Activated CD4-positive, alpha-beta T cell treated with anti-CD3 and anti-CD28 coated beads, Interleukin-2, amount 50 U/mL, for 16 hours (primary cell): ENCODE measurements at places on chromosomes 11 and 22.
A peak's percentile ranks its signal among the peaks of the same experiment; 100 is the strongest.

DNA sequence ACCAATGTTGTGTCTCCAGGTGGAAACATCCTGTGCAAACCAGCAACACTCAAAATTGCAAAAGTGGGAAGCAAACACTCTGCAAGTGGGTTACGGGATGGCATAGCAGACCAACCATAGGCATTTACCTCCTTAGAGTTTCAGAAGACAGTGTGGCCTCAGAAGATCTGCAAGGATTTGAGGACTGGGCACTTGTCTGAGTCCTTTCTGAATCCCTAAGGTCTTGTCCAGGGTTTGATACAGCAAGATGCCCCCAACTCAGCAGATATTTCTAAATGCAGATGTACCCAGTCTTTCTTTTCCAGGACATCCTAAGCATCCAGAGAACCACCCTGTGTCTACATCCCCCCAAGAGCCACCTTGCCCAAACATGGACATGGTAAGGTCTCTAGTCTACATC lies 51.7 kb upstream of the SHANK2 start:
- no peak for DNase-seq

- no peak for DNase-seq
Observed at GRCh38 chr11:2566223-2567025, 121.6 kb downstream of the KCNQ1 start.

GRCh38 chr11:3970108-3970507 lies 114.6 kb downstream of the STIM1 start:
- DNase-seq = peak; percentile 44

DNA sequence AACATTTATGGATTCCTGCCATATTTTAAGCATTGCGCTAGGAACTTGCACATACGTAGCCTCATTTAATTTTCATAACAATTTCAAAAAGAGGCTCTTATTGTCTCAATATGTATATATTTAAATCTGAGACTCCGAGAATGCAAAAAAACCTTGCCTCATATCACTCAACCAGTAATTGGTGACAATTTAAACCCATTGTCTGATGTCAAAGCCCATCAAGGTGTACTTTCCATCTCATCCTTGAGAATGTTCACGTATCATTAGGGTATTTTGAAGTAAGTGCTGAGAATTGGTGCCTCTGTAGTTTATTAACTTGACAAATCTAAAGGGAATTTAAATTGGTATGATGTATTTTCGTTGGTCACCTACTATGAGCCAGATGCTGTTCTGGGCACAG lies 136.5 kb downstream of the FAM76B start:
- DNase-seq = no peak

DNA sequence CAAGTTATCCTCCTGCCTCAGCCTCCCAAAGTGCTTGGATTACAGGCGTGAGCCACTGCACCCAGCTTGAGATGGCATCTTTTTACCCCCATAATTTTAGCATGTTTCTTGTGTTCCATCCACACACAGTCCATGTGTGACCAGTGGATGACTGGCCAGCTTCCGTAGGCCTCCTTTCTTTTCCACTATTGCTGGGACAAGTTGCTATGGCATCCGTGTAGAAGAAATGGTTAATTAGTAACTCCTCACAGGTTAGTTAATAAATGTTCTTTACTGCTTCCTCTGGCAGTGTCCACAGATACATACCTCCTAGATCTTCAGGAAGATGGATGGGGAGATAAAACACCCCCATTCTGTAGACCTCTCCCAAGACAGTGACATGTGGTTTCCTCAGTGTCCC lies 154.3 kb upstream of the RASSF10 start:
- no peak for DNase-seq

DNA sequence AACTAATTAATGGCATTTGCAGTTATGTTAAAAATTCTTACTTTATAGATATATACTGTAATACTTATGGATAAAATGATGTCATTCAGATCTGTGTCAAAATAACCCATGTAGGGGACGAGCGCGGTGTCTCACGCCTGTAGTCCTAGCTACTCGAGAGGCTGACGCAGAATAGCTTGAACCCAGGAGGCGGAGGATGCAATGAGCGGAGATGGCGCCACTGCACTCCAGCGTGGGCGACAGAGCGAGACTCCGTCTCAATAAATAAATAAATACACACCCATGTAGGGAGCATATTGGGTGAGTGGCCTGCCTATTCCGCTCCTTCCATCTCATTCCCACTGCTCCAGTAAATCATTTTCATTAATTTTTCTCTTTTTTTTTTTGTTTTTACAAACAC lies 7.1 kb downstream of the SNU13 start:
- DNase-seq = no peak

GRCh38 chr22:49850021-49850911 lies 3.4 kb upstream of the ZBED4 start:
- no peak for DNase-seq

- DNase-seq = no peak
Observed at GRCh38 chr11:65592858-65593517, 2.6 kb downstream of the KCNK7 start.

GRCh38 chr11:116043857-116044256 lies 539.6 kb upstream of the CADM1 start:
- no peak for DNase-seq

DNA sequence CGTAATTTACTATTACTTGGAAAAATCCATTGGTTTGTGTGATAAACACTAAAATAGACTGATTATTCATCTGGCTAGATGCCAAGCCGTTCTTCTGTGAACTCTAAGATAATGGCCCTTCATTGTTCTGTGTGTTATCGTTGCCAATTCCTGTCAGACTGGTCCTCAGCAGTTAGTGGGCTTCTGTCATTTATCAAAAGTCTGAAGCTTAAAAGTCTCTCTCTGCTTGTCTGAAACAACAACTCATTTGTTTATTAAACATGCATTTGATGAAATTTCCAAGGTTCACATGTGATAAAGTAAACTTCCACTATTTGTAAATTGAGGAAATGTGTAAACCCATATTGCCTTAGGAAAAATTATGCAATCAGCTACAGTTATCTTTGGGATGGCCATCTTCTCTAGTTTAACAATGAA lies 21.1 kb upstream of the RDX start:
- no peak for DNase-seq

GRCh38 chr11:61187505-61188130 lies 15.7 kb upstream of the PGA3 start:
- peak; percentile 77 for DNase-seq

GRCh38 chr11:3825473-3826154 lies 15.1 kb downstream of the RHOG start:
- no peak for DNase-seq

DNA sequence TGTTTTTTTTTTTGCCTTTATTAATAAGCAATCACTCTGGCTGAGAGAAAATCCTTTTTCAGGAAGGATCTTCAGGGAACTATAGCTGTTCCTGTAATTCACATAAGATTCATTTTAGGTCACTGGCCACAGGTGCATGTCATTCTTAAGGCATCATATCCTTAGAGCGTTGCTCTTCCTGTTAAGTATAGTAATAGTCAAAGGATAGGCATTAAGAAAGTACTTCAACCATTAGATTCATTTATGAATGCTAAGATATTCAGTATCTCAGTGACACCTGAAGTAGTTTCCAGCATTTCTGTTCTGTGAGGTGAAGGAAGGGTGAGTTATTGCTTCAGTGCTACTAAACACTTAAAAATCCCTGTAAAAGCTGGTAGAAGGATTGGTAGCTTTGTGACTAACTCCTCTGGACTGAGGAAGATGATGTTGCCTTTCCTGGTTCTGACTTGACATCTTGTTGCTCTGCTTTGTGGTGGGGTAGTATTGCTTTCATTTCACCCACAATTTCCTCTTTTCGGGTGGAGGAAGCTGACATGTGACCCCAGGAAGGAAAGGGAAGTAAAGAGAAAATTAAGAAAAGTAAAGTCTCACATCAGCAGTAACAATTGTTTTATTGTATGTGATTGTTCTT lies 34.7 kb downstream of the RNF169 start:
- DNase-seq = peak; percentile 70

GRCh38 chr22:26953012-26953883 lies 295.9 kb downstream of the MIAT start:
- no peak for DNase-seq

- DNase-seq = no peak
Observed at GRCh38 chr22:19927696-19928095, 13.9 kb upstream of the COMT start.

DNA sequence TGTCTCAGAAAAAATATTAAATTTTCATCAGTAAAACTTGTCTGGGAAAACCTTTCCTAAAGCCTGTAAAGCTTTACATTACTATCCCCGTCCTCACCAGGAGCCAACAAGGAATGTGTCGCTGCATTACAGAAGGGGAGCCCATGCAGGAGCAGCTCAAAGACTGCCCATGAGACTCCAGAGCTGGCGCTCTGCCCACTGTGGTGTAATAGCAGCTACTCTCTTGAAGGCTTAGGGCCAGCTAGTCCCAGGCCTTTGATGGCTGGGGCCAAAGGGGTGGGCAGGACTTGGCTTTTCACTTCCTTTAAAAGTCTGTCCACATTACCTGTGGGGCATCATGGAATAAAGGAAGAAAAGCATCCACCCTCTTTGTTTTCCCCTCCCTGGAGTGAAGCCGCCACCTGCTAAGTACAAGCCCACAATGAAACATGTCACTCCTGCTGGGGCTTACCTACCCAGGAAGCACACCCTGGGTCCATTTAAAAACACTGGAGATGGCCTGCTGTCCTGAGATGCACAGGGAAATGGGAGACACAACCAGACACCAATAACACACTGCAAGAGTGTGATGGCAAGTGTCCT lies 150.7 kb downstream of the ADAMTS15 start:
- DNase-seq = no peak

GRCh38 chr22:20441631-20442484 lies 4.2 kb upstream of the SCARF2 start:
- no peak for DNase-seq

DNA sequence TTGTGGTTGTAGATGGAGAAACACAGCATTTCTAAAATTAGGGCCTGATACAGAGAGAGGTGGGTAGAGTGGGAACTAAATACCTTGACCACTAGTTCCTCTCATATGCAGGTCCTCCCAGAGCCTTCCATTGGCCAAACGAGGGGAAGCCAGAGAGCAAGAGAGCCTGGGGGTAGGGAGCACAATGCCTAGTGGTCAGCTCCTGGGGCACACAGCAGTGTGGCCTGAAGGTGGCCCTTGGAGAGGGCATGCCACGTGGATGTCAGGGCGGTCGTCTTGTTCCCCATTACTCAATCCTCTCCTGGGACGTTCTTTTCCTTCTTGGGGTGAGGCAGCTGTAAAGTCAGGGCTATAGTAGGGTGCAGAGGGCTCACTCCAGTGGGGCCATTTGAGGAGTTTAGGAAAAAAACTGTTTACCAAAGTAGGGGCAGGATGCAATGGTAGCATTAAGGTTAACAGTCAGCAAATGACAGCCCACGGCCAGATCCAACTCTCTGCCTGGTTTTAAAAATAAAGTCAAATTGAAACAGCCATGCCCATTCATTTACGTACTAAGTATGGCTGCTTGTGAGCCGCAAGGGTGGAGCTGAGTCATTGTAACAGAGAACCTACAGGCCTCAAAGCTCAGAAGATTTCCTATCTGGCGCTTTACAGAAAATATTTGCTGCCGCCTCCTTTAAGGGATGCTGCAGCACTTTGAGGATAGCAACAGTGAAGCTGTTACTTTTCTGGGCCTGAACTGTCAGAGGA lies 7.6 kb downstream of the MYO18B start:
- DNase-seq = peak; percentile 95

- no peak for DNase-seq
Observed at GRCh38 chr11:61826930-61827570, 1.1 kb upstream of the FADS2 start.

DNA sequence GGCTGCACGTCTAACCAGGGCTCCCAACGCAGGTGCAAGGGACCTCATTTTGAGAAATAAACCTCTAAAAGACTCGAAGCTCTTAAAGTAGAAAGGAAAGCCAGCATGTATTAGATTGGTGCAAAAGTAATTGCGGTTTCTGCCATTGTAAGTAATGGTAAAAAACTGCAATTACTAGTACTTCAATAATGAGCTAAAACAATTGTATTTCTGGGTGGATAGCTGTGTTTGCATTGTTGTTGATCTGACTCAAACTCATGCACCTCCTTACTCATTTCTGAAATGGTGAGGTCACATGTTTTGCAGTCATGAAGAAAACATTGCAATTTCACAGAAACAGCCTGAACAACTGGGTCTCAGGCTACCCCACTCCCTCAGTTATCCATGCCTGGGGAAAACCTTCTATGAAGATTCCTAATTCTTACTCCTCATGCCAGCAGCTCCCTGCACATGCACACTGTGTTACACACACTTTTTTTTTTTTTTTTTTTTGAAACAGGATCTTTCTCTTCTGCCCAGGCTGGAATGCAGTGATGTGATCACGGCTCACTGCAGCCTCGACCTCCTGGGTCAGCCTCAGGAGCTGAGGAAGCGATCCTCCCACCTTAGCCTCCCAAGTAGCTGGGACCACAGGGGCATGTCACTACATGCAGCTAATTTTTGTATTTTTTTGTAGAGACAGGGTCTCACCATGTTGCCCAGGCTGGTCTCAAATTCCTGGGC lies 24.6 kb downstream of the VWCE start:
- peak; percentile 87 for DNase-seq

DNA sequence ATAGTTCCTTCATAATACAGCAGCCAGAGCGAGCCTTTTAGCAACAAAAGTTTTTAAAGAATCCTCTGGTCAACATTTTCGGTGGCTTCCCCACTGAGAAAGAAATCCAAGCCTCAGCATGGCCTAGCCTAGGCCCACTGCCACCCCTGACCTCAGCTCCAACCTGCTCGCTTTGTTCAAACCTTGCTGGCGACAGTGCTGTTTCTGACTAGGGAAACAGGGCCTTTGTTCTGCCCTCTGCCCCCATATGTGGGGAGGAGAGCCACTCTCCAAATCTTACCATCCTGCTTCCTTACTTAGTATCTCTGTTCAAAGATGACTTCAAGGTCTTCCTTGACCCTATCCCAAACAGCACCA lies 95.8 kb downstream of the CCDC83 start:
- no peak for DNase-seq

DNA sequence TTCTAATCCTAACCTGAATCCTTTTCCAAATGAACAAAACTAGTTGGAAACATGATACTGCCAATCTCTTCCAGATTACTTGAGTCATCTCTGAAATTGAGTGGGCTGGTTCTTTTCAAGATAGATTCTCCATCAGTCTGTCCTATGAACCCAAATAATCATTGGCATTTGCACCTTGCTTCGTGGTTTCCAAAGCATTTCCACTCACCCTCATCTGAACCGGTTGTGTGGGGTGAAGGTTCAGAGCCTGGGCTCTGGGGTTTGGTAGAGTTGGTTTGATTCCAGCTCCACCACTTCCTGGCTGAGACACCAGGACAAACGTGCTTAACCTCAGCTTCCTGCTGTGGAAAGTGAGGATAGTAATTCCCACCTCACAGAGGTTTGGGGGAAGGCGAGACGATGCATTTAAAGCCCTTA lies 206.4 kb upstream of the E2F8 start:
- DNase-seq = no peak
